ENCODE measurements at places on chromosomes 1 and 21. TPM values are rescaled to one million over a fixed set of nuclear protein-coding genes. Genes with fewer than 3 reads are reported as not detected.

Gene ZSWIM5
- polyA plus RNA-seq, result 0.61 TPM

Gene IGSF5
- 1.5 TPM for polyA plus RNA-seq

Gene MEX3A
- polyA plus RNA-seq, result 30.7 TPM

Gene HTR6
- not detected for polyA plus RNA-seq

Gene THEMIS2
- polyA plus RNA-seq, result 3.7 TPM

Gene PAQR6
- polyA plus RNA-seq, result 2.8 TPM

Gene STIL
- polyA plus RNA-seq, result 3.2 TPM

Gene SLC35F3
- 0.34 TPM for polyA plus RNA-seq

Gene RNU5D-1
- polyA plus RNA-seq, result not detected

Gene CCSAP
- polyA plus RNA-seq, result 5.5 TPM

Gene KRTAP10-9
- polyA plus RNA-seq, result not detected

Gene SOX13
- polyA plus RNA-seq, result 15.8 TPM

Gene ANKRD65
- 14.1 TPM for polyA plus RNA-seq

Gene DDAH1
- 80.0 TPM for polyA plus RNA-seq

Gene FCRL6
- polyA plus RNA-seq, result 0.13 TPM

Gene CD53
- polyA plus RNA-seq, result 6.9 TPM

Gene MAP3K21
- polyA plus RNA-seq, result 0.38 TPM

Gene WNT2B
- polyA plus RNA-seq, result 4.8 TPM

Gene SH3BP5L
- 16.8 TPM for polyA plus RNA-seq

Gene OR10J1
- polyA plus RNA-seq, result not detected

Gene CD164L2
- not detected for polyA plus RNA-seq

Gene GPR137B
- 7.1 TPM for polyA plus RNA-seq

Gene TMEM82
- not detected for polyA plus RNA-seq

Gene SERPINC1
- not detected for polyA plus RNA-seq
